ENCODE measurements at places on chromosomes 13 and 19.

DNA sequence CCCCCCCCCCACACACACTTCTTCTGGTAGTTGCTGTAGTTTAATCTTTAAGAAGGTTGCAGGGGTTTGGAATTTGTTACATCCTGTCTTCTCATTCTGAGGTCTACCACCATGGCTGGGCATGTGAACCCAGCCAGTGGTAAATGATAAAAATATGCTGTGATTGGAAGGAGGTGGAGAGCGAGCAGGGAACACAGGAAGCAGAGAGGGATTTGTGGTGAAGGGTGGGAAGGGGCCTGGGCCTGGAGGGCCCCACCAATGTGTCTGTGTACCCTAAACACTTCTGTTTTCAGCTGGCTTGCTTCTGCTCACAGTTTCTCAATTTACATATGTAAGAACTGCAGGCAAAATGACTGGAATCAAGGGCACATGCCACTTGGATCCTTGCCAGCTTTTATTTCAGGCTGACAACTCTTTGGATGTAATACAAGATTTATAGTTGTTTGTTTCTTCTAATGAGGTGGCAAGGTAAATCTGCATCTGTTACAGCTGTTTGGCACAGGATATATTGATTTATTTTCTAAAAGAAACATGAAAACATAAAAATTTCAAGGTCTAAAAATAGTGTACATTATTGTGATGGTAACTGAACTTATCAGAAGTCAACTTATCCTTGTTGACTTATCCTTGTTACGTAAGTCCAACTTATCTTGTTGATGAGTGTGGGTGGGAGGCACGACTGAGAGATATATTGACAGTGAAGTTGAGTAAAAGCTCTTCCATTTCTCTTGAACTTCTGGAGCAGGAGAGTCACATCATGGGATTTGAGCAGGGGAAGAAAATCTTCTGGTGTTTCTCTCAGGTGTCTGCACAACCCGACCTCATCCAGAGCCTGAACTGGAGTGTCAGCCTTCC, 313.2 kb downstream of the SHISA2 start:
- ATAC-seq: no peak

GRCh38 chr19:42634409-42635232, 39.9 kb upstream of the CEACAM8 start:
- ATAC-seq: no peak

DNA sequence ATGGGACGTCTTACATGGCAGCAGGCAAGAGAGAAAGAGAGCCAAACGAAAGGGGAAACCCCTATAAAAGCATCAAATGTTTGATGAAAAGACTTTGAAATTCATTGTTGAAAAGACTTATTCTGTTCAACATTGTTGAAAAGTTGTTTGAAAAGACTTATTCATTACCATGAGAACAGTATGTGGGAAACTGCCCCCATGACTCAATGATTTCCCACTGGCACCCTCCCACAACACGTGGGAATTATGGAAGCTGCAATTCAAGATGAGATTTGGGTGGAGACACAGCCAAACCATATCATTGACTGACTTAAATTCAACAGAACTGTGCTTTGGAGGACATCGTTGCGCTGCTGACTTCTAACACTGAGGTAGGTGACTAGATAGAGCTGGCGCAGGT, 48.0 kb upstream of the RCBTB2 start:
- no peak for ATAC-seq

- no peak for ATAC-seq
Observed at GRCh38 chr13:31894931-31895330, 136.6 kb upstream of the FRY start.

DNA sequence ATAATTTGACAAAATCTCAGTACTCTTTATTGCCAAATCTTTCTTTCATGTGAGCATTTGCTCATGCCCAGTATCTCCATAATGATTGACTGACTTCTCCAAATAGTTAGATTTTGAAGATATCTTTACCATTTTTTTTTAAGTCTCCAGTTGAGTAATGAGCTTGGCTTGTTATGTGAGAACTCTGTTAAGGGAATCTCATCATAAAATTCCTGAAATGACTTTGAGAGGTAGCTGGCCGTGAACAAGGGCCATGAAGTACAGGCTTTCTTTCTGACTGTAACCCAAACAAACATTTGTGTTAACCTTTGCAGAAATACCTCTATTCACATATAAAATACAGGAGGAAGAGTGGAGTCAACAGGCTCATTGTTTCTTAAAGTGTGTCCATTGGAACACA, 449.7 kb downstream of the IRS2 start:
- no peak for ATAC-seq

DNA sequence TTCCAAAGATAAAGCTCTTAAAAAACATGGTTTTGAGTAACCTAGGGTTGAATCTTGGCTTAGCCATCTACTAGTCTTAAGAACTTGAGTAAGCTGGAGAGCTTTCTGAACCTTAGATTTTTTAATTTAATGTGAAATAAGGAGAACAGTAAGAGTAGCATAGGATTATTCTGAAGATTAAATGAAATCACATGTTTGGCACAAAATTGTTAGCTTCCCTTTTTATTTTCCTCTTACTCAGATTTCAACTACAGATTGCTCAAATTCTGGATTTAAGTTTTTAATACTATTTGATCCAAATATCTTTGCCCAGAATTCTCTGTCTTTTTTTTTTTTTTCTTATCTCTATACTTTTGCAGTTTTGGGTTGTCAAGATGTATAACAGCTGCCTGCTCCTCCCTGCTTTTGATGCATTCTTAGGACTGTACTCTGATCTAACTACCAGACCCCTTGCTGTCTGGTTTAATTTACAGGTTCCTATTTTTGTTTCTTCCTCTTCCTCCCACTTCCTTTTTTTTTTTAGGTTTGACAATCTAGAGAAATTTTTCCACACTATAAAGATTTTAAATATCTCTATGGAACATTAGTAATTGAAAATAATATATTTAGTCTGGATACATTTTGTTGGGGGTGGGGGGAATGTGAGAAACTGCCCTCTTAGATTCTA, 12.3 kb downstream of the POMP start:
- no peak for ATAC-seq

All from stimulated activated memory B cell treated with anti-CD40 and anti-IgM and Interleukin-4, amounts not matched to agents 10 μg/mL and 1 μg/mL and 100 μg/mL, for 72 hours (primary cell).